Omental fat pad (tissue), 4 donors: ENCODE measurements at places on chromosomes 3 and 15.

DNA sequence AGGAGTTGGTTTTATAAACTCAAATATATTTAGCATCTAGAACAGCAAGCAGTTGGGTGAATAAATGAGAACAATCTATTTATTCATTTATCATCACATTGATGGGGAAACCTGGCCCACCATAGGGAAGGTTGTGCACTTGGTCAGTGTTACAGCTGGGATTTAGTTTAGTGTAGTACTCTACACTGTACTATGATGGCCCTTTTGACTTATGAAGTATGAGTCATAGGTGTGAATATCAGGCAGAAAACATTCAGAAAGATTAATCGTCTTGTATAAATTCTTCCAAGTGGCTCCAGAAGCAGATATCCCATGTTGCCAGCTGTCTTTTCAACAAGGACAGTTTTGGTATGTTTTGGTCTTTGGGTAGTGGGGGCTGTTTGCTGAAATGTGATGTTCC lies 38.0 kb downstream of the BBS4 start:
- no peak for DNase-seq

DNA sequence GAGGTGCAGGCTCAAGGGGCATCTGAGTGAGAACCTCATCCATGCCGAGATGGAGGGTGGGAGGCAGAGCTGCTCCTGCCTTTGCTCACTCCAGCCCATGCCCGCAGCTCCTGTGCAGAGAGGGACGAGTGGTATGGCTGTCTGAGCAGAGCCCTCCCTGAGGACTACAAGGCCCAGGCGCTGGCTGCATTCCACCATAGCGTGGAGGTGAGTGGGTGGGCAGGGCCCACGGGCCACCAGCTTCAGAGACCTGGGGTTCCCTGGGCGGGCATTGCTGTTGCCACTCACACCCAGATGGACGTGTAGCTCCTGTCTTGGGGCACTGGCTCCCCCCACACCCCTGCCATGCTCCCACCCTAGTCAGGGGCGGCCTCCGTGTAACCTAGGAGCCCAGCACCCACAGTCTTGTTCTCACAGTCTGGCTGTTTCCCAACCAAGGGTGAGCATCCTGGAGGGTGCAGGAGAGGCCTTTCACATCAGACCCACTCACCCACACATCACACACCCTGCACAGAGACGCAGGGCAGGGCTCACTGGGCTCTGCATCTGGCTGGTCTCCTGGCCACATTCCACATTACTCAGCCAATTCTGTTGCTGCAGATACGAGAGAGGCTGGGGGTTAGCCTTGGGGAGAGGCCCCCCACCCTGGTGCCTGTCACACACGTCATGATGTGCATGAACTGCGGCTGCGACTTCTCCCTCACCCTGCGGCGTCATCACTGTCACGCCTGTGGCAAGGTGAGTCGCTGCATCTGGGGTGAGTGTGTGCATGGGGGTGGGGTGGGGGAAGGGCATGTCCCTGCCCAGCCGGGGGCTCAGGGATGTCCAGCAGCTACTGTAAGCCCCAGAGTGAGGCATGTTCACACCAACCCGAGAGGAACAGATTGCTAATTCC lies 25.3 kb upstream of the NR2C2 start:
- no peak for DNase-seq

DNA sequence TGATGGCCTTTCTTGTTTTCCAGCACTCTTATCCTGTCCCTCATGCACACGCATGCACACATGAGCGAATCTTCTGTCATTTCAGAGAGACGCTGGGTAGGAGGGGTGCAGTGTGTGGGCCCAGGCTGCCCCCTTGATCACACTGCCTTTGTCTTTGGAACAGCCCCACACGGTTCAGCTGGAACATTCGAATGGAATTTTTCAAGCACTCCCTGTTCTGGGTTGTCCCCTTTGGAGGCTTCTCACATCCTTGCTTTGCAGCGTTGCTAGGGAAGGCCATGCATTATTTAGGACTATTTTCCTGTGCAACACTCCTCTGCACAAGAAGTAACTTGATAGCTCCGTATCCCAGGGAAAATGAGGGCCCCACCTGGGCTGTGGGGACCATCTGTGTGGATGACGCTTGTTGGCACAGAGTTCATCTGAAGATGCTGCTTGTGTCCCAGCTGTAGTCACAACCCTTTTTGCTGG lies 78.4 kb downstream of the SPSB4 start:
- no peak for DNase-seq

- DNase-seq: no peak
Observed at GRCh38 chr3:31988271-31988670, 6.7 kb downstream of the ZNF860 start.

GRCh38 chr3:195248281-195248680 lies 22.7 kb downstream of the XXYLT1 start:
- DNase-seq: no peak

- no peak for DNase-seq
Observed at GRCh38 chr15:60392601-60392985, 5.2 kb downstream of the ANXA2 start.

GRCh38 chr15:37619358-37620042 lies 314.9 kb upstream of the TMCO5A start:
- DNase-seq: no peak

DNA sequence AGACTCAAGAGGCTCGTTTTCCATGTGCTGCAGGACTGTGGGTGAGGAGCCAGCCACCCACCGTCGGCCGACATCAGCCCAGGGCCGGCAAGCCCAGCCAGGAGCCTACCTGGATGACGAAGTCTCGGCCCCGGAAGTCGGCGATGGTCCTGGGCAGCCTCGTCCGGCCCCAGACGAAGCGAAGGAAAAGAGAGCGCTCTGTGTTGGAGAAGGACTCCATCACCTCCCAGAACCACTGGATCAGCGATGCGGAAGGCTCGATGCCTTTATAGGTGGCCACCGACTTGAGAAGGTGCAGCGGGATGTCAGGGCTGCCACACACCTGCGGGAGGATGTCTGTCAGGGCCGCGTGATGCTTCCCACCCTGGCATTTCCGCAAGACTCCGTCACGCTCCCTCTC lies 13.8 kb upstream of the OCA2 start:
- DNase-seq: no peak

GRCh38 chr3:101602731-101603130 lies 28.8 kb downstream of the PCNP start:
- no peak for DNase-seq

DNA sequence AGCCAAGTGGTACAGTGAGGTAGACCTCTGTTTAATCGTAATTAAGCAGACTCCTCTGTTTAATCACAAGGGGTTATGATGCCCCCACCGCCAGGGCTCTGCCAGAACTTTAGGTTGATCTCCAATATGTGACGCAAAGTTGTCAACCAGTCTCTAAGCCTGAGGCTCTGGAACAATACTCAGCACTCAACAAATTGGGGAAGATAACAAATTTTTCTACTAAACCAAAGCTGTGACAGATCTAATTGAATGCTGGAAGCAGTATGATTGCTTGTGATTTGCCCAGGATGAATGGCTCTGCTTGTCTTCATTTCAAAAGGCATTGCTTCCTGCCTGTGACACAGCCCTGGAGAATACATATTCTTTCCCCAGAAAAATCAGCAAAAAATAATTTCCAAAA lies 57.1 kb downstream of the SNTN start:
- no peak for DNase-seq

GRCh38 chr3:28247286-28247685 lies 5.9 kb downstream of the CMC1 start:
- no peak for DNase-seq

- no peak for DNase-seq
Observed at GRCh38 chr3:71214016-71214415, 369.5 kb downstream of the FOXP1 start.

GRCh38 chr3:13112521-13113345 lies 39.5 kb upstream of the IQSEC1 start:
- DNase-seq: no peak

- no peak for DNase-seq
Observed at GRCh38 chr3:174215456-174215855, 643.7 kb upstream of the NAALADL2 start.

DNA sequence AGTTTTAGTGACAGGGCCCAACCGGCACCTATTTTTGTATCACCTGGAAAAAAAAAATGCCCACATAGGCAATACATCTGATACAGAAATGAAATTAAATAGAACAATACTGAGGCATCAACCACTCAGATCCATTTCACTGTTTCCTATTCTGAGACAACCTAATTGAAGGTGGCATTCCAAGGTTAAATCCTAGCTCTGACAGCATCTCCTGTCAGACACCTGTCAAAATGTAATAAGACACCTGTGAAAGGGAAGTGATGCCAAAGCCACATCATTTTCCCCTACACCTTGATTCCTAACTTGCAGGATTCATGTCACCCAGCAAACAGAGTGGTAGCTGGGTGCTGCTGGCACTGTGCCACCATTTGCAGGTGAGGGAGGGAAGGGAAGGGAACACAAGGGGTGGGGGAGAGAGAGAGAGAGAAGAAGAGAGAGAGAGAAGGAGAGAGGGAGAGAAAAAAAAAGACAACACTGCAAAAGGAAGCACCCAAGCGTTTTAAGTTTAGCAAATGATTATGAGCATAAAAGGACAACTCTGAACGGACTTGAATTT lies 1044.6 kb upstream of the CFAP20DC start:
- DNase-seq: no peak

DNA sequence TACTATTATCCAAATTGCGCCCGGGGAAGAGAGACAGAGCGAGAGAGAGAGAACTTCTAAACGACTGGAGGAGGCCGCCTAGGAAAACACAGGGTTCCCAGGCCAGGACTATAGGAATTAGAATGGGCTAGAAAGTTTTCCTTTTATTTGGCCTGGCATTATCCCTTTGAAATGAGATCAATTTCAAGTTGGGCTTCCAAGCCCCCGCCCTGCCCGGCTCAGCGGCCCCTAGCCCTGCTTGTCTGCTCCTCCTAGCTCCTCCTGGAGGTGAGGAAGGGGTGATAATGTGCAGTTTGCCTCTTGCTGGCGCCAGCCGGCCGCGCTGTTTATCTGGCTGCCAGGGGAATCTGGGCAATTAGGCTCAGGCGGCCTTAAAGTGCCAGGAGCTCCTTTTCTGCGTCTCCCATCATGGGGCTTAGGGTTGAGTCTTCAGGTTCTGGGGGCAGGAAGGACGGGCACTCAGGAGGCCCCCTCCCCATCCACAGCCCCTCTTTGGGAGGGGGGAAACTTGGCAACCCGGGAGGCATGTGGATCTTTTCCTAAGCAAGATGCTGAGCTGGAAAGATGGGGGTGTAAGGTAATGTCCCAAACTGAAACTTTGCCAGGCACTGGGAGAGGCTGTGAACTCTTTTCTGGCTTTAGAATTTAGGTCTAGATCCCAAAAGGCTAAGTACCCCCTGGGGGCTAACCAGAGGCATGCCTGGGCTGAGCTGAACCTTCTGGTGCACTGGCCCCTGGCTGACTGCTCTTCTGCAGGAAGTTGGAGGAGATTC lies 5.5 kb downstream of the SMAD6 start:
- DNase-seq: no peak

- DNase-seq: no peak
Observed at GRCh38 chr15:101307048-101307896, 12.2 kb upstream of the SNRPA1 start.
